NCI-H187 (cell line): ENCODE measurements at places on chromosomes 3 and 15.

DNA sequence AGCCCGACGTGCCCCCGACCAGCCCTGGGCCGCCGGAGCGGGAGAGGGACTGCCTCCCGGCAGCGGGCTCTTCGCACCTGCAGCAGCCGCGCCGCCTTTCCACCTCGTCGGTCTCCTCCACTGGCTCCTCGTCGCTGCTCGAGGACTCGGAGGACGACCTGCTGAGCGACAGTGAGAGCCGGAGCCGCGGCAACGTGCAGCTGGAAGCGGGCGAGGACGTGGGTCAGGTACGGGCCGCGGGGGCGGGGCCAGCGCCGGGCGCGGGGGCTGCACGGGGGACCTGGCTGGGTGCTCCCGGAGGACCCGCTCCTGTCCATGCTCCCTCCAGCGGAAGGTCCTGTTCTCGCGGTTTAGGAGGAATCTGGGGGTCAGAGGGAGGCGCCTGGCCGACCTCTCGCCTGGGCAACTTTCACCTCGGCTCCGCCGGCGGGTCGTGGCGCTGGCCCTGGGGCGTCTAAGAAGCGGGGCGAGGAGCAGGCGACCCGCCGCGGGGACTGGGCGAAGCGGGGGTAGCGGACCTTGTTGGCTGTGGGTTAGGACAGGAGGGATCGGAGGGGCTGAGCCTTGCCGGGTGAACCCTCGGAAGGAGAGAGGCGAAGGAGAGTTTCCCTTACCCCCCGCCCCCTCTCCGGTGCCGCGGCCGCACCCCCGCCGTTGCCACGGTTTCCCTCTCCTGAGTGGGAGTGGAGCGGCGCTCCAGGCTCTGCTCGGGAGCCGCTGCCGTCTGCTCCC lies 682 bp downstream of the ITPKA start:
- no peak for DNase-seq

GRCh38 chr15:29550834-29551465 lies 271.3 kb downstream of the TJP1 start:
- DNase-seq, result no peak

- no peak for DNase-seq
These were observed 11.3 kb upstream of the RAF1 start for GRCh38 chr3:12675115-12675810.

DNA sequence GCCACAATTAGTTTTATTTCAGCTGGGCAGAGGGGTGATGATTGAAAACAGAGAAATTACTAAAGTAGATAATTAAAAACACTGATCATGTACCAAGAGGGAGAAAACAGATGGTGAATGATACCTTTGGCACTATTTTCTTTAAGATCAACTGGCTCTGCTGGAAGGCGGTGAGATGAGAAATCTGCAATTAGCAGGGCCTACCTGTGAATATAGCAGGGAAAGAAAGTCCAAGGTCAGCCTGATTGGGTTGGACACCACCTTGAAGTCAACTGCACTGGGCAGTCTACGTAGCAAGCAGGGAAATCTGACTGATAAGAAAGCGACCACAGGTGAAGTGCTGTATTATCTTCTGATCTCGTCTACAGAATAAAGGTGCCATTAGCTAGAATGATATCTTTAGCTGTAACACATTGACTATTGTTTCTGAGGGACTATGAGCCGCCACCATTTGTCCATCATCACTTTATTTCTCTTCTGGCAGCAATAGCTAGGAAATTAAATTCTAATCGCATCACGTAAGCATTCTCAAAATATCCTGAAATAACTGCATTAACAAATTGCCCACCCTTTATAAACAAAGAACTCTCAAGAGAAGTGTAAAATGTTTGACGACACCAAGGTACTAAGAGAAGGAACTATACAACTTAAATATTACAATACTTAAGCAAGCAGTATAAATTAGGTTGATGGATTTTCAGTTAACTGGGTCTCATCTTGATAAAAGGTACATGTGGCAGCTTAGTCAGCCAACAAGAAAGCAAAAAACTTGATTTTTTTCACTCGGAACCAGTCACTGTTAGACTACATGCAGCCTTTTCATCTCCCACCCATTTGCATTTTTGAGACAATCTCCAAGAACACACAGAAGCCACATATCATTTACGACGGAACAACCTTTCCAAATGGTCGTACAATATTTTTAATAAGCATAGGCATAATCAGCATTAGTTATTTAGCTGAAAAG lies 1.3 kb downstream of the NEDD4 start:
- DNase-seq, result no peak

- DNase-seq, result no peak
These were observed 455.3 kb upstream of the NR2F2 start for GRCh38 chr15:95875121-95875643.

DNA sequence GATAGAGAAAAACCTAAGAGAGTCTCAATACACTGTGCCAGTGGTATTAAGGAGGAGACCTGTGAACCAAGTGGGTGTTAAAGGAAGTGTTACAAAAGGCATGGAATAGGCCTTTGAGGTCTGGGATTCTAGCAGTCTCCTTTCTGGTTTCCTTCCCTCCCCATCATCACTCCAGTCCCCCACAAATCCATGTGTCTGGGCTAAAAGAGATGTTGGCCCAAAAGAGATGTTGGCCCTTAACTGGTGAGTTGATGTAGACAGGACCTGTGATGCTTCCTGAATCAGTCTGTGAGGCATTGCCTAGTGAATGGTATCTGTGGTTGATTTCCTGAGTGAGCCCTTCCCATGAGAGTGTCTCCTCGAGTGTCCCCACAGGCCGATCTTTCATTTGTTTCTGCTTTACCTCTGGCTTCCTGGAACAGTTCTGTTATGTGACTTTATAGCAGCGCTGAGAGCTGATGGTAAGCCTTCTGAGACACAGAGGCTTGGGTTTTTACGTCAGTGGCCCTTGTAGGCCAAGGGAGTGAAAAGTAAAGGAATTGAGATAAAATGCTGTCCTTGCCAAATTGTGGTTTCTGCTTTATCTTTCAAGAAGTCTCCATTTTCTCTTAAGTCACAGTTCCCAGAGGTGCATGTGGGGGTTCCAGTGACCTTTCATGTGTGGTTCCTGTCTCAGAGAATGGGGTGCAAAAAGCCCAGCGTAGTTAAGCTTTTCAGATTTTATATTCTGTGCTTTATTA lies 87.8 kb downstream of the KLHL25 start:
- no peak for DNase-seq

DNA sequence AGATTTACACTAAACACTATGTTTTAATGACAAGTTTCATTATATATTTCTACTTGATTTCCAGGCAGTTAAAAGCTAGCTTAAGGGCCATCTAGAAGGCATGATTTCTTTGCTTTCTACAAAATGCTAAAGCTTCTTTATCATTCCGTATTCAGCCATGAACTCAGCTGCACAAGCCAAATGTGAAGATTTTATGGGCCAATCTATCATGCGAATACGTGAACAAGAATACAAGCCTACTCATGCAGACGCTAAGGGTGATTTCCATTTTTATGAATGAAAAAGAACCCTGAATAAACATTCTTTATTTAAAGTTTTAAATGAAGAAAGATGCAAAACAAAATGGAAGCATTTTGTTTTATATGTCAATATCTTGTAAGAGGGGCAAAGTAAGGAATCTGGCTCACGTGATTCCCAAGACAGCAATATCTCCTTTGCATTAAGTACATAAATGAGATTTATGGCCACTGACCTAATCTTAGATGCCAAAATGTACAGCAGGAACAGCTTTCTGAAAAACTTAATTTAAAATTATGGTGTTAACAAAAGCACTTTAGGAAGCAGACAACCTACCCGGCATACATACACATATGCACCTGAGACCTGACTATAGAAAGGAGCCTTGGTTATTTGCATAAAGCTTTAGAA lies 215.8 kb downstream of the DPH6 start:
- no peak for DNase-seq

DNA sequence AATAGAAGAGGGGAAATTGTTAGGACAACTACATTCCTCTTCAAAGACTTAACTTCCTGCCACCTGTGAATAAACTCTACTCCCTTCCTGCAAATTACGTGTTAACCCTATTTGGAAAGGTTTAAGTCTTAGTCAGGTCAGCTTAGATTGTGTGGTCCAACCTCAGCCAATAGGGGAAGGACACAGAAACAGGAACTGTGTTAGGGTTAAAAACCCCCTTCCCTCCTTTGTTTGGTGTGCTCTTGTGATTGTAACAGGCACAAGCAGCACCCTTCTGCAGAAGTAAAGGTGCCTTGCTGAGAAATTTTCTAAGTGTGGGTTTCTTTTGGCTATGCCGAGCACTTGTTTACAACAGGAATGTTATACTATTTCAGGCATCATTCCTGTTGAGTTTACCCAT lies 45.0 kb upstream of the FSTL1 start:
- no peak for DNase-seq

DNA sequence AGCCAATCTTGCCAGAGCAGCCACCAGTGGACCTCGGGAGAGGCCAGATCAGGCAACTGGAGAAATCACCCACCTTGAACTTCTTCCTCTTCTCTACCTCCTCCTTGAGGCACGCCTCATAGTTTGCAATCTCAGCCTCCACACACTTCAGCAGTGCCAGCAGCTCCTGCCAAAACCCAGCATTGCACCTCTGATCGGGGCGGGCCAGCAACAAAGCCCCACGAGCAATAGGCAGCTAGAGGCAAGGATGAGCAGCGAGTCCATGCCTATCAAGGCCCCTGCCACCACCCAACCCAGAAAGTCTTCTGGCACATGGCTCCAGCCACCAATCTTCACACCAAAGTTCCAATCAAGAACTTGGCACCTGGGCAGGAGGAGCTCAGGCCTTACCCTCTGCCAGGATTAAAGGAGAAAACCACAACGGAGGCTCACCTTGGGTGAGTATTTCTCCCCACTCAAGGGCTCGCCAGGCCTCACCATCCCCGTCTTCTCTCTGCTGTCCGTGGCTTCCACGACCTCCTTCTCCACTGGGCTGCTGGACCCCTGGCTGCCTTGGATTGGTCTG lies 42.1 kb downstream of the SEMA3G start:
- no peak for DNase-seq

DNA sequence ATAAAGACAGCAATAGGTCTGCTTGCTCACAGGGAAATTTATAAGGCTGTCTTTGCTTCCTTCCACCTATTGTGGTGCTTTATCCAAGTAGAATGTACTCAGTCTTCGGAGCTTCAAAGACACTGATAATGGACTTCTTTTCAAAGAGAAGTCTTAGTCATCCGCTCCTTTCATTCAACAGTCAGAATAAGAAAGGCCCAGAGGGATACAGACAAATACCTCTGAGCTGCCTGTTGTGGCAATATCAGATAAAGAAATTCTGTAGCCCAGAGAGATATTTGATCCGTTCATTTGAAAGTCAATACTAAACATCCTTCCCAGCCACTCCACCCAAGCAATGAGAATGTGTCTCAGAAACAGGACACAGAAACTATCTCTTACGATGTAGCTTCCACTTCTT lies 110.0 kb downstream of the FHIT start:
- DNase-seq, result no peak

DNA sequence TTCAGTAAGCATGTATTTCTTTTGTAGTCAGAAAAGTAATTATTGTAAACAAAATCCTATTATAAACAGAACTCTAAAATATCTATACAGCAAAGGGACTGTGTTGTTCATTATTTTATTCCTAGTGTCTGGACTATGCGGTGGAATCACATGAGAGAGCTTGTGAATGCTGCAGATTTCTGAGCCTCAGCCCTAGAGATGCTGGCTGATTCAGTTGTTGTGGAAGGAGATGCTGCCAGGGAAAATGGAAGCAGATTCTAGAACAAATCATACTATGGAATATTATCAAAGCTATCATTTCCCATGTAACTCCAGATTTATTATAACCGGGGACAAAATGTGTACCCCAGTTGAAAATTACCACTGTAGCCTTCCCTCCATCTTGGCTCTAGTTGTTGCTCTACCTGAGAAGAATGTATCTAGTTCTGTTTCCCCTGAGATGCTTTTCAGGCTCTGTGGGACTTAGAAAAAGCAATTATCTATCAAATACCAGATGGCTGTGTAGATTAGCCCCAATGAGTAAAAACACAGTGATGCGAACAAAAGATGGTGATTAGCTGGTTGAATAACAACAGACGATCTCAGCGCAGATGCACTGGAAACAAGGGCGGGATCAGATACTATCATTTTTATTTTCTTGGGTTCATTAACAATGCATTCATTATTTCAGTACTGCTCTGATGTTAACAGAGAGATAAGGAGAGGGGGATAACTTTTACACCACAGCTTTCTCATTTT lies 131.3 kb downstream of the TMEM108 start:
- no peak for DNase-seq

GRCh38 chr3:175729466-175729865 lies 870.3 kb downstream of the NAALADL2 start:
- DNase-seq, result no peak

DNA sequence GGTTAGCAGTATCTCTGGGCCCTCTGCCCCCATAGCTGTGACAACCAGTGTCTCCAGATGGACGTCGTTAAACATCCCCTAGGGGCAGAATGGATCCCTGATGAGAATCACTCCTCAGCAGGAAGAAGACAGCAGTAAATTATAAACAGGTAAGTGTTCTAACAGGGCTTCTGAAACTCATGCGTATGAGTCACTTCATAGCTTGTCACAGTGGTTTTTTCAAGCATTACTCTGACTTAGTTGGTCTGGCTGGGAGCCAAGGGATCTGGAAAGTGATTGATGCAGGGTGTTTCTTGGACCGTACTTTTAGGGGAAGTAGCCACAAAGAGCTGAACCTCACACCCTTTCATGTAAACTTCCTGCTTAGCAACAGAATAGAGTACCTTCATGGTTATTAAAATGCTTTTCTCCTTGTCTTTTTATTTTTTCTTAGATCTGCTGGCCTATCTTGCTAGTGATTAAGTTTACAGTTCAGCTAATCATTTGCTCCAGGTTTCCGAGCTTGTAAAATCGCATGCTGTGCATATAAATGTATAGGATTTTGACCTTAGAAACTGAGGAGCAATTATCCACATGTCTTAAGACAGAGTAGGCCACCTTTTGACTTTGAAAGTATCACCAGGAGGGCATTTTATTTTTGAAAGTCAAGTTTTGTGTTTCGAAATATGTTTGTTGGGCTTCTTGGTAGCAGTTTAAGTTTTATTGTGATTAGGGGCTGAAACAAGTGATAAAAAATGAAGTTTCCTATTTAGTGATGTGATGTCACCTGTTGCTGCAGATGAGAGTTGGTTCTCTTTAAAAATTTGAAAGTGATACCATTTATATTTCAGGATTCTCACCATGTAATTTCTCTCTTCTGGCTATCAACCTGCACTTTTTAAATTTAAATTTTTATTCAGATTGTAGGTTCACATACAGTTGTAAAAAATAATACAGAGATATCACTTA lies 333.9 kb downstream of the PTPRG start:
- DNase-seq, result no peak

- no peak for DNase-seq
These were observed 7.3 kb downstream of the MCTP2 start for GRCh38 chr15:94238539-94239118.

DNA sequence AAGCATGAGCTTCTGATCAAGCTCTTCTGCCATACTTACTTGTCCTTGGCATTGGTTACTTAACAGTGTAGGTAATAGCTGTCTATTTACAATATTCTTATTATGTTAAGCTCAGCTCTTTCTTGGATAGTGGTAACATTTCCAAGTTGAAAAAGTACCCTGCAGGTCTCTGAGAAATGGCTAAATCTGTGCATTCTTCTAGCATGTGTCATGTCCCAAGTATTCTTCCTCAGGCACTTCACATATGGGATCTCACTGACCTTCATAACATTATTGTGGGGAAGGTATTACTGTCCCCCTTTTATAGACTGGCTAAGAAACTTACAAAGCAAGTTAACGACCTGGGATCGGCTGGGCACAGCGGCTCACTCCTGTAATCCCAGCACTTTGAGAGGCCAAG lies 236.1 kb downstream of the RORA start:
- DNase-seq, result no peak

- DNase-seq, result no peak
These were observed 344.0 kb upstream of the PROK2 start for GRCh38 chr3:72128921-72129320.

GRCh38 chr15:57411945-57412768 lies 35.9 kb downstream of the CGNL1 start:
- no peak for DNase-seq

GRCh38 chr3:161854232-161854771 lies 357.7 kb downstream of the OTOL1 start:
- no peak for DNase-seq
